CD4-positive, alpha-beta T cell treated with Interleukin-6 at 100 ng/mL for 8 hours (primary cell): ENCODE measurements at places on chromosomes 3 and 15.

DNA sequence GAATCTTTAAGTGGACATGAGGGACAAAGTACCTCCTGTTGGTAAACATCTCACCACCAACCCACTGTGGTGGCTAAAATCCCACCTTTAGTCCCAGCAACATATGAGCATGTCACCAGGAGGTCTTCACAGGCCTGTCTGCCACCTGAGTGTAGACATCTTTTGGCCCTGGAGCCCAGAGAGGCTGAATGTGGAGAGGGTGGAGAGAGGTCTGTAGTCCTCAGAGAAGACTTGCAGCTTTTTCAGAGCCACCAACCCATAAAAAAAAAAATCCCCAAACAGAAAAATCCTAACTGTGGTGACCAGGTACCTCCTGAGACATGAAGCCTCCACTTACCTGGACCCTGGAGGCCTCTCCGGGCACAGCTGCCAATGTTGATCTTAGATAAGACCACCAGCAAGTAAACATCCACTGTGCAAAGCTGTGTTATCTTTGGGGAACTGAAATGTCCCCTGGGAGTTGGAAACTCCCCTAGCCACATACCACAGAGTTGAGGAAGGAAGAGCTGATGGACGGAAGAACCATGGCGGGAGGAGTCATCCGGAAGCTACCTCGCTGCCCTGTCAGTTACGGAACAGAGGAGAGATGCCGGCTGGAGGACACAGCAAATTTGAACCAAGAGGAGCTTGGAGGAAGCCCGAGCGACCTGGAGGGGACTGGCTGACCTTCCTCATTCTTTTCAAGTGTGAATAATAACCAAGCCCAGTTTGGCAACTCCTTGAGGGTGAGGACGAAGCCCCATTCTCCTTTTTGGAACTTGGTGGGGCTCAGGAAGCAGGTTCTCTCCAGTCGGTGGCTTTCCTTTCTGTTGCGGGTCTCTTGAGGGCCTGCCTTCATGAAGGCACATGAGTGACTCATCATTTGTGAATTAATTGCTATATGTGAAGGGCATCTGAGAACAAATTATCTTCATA, at the start of gene GHRL:
GHRL (minus strand) TSS at position 443 of the 915 bp plus-strand sequence. CDS start 2,767 bp downstream, outside the sequence.
- no peak for DNase-seq

DNA sequence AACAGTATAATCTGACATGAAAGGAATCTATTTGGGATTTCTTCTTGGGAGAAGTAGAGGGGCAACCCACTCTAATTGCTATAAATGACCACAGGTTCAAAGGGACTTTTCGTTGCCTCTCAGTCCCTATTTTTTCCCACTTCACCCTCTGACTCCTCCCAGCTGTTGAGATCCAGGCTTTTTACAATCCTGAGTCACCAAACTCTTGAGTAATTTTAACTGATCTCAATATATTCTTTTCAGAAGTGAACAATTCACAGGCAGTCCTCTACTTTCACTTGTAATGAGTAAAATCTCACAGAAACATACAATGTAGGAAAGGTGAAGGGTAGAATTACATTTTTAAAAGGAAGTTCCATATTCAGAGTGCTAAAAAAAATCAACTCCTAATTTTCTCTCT, 44.6 kb downstream of the EIF4E3 start:
- DNase-seq = no peak

DNA sequence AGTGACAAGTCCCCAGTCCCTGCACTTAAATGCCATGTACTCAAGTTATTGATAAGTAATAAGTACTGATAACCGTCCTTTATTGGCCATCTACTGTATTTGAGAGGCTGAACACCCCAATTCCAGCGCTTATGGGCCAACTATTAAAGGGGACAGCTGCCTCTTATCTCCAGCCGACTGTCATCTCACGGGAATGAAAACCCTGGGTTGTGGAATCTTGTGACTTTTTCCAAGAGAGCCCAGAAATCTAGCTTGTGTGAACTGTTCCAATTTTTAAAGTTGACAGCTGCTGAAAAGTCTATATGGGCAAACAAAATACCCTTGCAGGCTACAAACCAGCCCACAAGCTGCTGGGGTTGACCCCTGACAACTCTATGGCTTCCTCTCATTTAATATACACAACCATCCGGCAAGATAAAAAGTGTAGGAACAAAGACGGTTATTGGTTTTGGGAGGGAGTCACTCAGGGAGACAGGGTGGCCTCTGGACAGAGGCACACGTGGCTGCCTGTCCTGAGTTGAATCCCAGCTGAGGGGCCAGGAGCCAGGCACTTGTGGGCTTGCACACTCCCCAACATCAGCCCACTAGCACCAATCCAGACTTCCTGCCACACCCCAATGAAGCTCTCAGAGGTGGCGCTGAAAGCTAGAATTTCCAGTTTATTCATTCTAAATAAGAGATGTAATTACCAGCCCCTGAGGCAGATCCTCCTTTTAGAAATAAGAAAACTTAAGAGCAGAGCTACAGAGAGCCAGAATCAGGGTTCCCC, 16.2 kb downstream of the SPSB4 start:
- DNase-seq = no peak

- no peak for DNase-seq
Measured at GRCh38 chr3:54322354-54322753, 200.0 kb downstream of the CACNA2D3 start.
